ENCODE measurements at places on chromosomes 1 and 21. TPM values are rescaled to one million over a fixed set of nuclear protein-coding genes. Genes with fewer than 3 reads are reported as not detected.

- DNase-seq: no peak
Measured at GRCh38 chr1:198700396-198700795, 61.6 kb downstream of the PTPRC start.

VANGL2 gene
- 0.20 TPM for total RNA-seq

DNA sequence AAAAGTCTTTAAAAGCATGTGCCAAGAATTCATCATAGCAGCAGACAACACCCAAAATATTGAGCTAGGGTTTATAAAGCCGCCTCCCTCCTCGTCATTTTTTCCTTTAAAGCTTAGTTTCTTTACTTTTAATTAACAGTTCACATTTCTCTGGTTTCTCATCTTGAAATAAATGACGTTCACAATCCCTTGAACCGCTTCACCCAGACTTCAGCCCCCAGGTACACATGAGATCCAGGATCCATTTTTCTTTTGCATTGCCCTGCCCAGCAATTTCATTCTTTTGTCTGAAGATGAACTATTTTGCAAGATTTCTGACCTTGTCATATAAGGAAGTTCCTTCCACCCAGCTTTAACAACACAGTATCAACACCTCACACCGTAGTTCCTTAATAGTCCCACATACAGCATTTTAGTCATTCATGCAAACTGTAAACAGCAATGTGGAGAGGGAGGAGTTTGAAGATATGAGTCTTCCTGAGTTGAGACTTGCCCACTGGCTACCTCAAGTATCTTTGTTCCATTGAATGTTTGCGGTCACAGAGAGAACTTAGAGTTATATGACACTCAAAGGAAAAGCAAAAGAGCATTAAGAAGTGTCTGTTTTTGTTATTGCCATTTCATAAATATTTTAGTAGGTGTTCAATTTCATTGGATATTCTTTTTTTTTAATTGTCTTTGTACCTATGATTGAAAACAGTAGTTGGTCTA, 35.3 kb upstream of the CACYBP start:
- no peak for DNase-seq

DNA sequence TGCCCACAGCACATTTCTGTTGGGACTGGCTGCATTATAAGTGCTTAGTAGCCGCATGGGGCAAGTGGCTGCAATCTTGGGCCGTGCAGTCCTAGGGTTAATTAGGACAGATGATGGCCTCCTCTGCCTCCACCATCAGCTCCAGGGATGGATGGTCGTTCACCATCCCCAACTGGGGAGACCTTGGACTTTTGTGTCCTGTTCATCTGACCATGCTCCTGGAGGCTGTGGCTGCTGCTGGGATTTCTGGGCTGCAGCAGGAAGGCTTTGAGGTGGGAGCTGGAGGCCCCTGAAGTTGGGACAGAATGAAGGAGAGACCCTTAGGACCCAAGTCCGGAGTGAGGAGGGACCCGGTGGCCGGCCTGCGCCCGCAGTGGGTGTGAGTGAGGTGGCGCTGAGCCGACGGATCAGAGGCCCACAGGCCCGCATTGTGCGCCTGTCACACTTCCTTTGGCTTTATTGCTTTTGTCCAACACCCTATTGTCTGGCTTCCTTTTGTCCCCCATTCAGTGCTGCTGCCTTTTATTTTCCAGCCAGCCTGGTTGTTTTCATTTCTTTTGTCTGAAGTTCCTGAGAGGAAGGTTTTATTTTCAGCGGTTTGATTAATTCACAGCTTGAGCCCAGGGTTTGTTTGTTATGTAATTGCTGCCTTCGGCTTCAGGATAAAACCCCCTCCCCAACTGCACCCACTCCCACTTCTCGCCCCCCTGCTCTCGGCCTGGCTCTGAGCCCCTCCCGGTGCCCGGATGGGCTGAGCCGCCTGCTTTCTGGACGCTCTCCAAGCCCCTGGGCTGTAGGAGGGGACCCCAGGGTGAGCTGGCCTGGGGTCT, 35.6 kb downstream of the SOX13 start:
- no peak for DNase-seq

PTGER3 gene
- total RNA-seq: 0.05 TPM

IL10 gene
- 0.18 TPM for total RNA-seq

DNA sequence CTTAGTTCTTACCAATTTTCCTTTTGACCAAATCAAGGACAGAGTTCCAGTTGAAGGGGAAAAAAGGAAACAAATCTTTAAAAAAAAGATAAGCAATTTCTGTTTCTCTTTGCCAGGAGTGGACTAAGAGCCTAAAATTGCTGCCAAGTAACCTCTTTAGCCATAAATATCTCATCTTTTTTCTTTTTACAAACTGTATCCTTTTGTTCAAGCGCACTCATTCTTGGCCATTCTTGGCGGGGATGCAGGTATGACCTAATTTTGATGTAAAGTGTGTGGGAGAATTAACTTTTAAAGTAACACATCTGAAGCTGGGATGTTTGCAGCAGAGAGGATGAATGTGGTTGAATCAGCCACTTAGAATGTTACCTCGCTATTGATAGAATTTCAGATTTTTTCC, 13.4 kb upstream of the KIF1B start:
- DNase-seq: no peak

TMOD4 gene
- total RNA-seq: 0.33 TPM

- DNase-seq: no peak
Measured at GRCh38 chr1:48771561-48771960, 5.1 kb downstream of the BEND5 start.

GRCh38 chr1:25549273-25550154, 6.1 kb downstream of the LDLRAP1 start:
- no peak for DNase-seq

GRCh38 chr1:59605184-59605583, 209.6 kb upstream of the HOOK1 start:
- no peak for DNase-seq

COL11A1 gene
- 0.08 TPM for total RNA-seq

DNA sequence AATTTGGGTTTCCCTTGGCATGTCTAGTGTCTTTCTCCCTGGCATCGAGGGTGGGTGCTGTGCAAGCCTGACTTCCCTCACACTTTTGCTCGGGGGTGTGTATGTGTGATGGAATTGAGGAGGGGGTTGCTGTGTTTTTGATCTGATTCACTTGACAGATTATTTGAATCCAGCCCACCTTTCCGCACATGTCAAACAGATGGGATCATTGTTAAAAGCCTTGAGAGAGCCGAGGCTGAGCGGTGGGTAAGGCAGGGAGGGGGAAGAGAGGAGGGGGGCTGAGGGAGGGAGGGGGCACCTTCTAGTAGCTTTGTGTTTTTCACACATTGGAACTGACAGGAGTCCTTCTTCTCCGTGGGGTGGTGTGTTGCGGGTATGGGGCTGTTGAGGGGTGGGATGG, 90.0 kb downstream of the PAPPA2 start:
- no peak for DNase-seq

EFHD2 gene
- 11.4 TPM for total RNA-seq

DNA sequence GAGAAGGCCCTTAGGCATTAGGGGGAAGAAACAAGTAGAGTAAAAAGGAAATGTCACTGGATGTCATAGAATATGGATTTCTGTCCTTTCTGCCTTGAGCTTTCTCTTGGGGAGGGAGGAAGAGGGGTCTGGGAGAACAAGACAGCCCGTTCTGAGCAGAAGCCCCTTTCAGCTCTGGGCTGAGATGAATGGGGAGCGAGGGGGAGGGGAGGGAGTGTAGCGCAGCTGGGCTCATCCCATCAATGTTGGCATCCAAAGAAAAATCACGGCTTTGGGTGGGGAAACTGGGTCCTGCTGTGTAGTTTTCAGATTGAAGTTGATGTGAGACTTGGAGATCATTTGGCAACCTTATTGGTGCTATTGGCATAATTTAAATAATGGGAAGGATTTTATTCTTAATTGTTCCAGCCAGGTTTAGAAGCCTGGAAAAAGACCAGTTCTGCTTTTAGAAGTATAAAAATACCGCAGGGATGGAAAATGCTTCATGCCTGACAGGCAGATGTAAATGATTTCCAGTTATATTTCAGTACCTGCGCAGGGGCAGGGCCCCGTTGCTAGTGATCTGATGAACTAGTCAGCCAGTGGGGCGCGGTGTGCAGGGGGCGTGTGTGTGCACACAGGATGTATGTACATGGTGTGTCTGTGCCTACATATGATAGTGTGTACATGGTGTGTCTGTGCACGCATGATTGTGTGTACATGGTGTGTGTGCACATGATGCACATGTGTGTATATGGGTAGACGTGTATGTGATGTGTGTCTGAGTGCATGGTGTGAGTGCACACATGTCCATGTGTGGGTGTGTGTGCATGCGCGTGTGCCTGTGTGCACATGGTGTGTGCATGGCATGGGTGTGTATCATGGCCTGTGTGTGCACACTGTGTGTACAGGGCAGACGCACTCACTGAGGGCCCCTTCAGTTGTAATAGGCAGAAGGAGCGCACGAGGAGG, 36.0 kb downstream of the ABCG1 start:
- no peak for DNase-seq

- DNase-seq: no peak
Measured at GRCh38 chr1:84936116-84936810, 43.3 kb upstream of the LPAR3 start.

TMPRSS15 gene
- total RNA-seq: not detected

DNA sequence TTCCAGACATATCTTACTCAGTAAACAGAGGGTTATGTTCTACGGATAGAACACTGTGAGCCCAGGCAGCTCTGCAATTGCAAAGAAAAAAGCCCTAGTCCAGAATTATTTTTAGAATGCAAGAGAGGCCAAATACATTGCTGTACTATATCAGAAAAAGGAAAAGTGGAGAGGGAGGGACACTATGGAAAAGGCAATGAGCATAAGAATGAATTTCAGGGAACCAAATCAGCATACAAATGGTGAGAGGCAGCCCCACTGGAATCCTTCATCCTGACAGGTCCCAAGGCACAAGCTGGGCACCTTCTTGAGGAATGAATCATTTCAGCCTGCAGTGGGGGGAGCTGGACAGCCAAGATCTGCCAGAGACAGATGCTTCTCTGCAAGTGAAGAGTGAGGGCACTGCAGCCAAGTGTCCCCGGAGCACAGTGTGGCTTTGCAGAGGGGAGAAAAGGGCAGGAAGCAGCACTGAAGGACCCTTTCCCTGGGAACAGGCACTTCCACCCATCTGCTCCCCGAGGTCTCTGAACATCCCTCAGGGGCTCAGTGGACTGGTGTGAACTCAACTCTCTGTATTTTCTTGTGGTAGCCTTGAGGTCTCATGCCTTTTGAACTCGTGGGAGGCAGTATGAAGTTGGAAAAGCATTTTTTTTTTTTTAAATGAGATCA, 115.6 kb downstream of the XCL2 start:
- DNase-seq: no peak

DNA sequence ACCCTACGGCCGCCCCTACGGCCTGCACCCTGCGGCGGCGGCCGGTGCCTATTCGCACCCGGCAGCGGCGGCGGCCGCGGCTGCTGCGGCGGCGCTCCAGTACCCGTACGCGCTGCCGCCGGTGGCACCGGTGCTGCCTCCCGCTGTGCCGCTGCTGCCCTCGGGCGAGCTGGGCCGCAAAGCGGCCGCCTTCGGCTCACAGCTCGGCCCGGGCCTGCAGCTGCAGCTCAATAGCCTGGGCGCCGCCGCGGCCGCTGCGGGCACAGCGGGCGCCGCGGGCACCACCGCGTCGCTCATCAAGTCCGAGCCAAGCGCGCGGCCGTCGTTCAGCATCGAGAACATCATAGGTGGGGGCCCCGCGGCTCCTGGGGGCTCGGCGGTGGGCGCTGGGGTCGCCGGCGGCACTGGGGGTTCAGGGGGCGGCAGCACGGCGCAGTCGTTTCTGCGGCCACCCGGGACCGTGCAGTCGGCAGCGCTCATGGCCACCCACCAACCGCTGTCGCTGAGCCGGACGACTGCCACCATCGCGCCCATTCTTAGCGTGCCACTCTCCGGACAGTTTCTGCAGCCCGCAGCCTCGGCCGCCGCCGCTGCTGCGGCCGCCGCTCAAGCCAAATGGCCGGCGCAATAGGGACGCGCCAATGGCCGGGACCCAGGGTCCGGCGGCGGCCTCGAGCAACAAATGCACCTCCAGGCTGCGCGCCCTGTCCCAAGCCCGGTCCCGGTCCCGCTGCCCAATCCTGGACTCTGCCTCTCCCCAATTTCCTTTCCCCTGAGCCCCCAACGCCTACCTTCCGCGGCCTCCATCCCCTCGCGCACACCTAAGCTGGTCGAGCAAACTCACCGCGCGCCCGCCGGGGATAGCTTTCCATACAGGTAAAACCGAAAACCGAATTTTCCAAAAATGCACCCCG, 1.8 kb downstream of the FOXD3 start:
- no peak for DNase-seq

DNA sequence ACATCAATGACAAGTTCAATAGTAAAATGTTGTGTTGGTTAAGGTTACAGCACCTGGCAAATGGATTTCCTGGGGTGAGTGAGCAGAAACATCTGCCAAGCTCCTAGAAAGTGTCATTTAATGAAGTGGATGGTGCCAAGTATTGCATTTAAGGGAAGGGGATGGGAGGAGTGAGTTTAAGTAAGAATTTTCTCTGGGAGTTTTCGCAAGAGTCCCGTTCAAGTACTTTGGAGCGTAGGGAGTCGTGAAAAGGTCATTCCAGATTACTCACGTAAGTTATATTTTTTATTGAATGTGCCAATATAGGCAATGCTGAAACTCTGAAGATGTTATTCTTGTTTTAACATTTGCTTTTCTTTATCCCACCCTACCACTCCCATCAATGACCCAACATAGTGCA, 117.4 kb upstream of the RAB3GAP2 start:
- no peak for DNase-seq

Measured in left lobe of liver (tissue), 2 donors.